NCI-H187 (cell line): ENCODE measurements at places on chromosomes 2 and 18.

- no peak for DNase-seq
Observed at GRCh38 chr2:222332116-222332515, 33.3 kb upstream of the PAX3 start.

DNA sequence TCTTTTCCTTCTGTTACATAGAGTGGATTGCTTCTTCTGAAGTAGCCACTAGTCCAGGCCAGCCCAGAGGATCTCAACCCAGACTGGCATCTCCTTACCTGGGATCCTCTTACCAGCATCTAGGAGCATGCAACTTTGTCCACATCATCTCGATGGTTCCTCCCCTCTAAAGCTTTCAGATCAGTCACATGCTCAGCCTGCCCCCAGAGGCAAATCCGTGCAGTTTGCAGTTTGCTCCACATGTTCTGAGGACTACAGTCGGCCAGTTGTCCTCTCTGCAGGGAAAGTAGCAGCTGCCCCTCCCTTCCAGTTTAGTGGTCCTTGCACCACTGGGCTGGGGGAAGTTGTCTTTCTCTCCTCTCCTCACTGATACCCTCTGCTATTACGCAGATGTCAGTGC lies 259.8 kb upstream of the APCDD1 start:
- no peak for DNase-seq

- no peak for DNase-seq
Observed at GRCh38 chr2:83730223-83730622, 728.9 kb downstream of the SUCLG1 start.

DNA sequence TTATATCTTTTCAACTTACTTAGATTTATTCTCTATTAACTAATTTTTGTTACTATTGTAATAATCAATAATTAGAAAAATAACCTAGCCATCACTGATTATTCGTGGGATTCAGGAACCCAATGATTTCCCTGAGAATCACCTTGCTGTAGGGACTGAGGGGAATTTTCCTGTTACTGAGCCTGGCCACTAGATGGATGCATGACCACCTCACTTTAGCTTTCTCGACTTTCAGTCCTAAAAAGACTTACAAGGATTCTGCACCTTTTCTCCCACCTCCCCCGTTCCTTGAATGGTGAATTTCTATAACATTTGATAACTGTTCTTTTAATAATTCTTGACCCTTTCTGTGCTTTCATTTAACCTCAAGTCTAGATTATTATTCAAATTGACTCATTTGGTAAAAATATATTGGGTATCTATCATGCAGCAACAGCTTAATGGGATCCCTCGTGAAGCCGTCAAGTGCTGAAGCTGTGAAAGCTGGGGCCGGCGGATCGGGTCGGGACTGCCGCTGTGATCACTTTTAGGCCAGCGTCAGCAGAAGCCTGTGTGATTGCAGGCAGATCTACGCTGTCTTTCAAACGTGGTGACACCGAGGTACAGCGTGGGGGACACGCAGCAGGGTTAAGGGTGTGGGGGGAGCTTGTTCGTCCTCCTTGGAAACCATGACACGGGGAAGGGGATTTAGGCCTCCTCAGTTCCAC lies 38.8 kb upstream of the TMEM18 start:
- DNase-seq: no peak

DNA sequence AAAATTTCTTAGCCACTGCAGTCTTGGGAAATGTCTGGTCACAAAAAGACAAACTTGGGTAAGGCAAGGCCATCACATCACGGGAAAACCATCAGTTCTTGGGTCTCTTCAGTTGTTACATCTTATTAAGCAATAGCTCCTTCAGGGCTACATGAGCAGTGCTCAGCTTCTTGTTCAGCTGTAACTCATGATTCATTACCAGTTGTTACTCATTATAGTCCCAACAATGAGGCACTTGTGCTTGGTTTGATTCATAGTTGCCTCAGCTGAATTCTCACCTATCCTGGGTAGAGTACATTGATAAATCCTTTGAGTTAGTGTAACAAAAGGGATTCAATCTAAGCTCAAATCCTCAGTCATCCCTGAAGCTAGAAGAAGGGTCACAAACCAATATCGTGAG lies 102.4 kb upstream of the DCC start:
- no peak for DNase-seq

DNA sequence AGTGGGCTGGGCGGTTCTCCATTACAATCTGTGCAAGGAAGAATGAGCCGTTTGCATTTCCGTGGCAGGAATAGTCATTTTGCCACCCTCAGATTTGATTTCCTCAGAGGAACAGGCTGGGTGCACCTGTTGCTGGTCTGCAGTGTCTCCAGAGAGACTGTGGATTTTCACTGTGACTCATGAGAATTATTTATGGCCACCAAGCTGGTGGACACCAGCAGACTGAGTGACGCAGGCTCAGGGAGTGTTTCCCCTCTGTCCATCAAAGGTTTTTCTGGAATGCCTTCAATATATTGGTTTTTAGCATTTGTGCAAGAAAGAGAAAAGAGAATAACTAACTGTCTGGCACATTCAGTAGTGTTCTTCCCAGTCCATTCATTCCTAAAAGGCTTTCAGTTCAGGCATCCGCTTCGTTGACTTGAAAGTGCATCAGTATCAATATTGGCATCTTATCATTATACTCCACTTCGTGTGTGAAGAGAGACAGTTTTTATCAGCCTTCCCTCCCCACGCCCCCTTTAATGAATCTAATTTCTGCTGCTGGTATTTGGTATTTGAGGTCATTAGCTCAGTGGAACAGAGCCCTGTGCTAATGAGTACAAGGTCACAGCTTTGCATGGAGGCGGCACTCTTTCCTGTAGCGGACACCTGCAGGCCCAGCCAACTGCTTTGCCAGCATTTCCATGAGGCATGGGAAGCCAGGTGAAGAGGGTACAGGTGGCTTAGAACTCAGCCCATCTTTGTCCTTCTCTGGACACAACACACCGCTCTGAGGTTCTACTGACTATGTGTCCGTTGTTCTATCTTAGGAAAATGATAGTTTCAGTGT lies 39.9 kb downstream of the PRKCE start:
- no peak for DNase-seq

GRCh38 chr2:236334122-236334876 lies 70.1 kb upstream of the ASB18 start:
- DNase-seq: no peak

DNA sequence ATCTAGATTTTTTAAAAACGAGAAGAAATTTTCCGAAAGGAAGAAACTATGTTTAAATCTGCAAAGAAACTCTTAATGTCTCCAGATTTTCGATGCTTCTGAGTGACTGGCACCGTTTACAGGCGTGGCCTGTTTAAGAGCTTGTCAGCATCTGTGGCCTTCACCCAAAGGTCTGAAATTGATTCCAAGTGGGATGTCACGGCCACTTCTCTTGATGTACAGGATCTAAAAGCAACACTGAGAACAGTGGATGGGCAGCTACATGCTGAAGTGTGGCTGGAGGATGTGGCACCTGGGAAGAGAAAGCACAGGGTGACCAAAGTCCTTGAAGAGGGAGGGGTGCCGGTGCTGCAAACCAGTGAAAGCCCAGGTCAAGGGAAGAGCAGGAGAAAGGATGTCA lies 28.0 kb downstream of the EMILIN2 start:
- DNase-seq: no peak

DNA sequence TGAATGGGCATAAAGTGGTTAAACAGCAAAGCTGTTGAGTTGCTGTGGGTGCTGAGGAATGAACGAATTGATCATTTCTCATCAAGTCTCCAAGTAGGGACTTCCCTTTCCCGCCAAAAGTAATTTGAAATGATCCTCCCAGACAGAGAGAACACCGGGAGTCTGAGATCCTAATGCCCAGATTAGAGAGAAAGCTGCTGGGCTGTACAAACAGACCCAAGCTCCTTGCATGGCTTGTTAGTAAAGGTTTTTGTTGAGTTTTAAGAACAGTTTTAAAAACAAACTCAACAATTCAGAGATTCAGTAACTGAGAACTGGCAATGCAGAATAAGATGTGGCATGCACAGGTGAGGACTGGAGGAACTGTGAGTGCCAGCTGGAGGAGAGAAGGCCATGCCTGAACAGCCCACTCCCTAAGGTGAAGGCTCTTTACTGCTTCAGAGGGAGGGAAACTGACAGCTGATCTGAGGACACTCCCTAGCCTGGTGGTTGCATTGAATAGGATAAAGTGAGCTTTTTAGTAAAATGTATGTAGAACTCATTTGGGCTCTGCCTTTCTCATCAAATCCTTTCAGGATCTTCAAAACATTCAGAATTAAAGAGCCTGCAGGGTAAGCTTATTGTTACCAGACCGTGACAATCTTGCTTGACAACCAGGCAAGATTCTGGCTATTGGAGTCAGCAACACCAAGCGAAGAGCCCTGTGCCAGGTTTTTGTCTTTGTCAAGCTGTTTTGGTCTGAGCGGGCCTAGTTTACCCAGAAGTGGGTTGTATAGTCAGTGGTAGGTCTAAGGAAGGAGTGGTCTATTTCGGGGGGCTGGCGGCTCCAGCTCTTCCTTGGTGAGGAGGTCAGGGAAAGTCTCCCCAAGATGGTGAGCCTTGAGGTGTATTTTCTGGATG lies 63.2 kb upstream of the IGFBP5 start:
- DNase-seq: peak; percentile 21
